T47D (cell line): ENCODE measurements at places on chromosomes 12 and 14.
A peak's percentile ranks its signal among the peaks of the same experiment; 100 is the strongest.

- no peak for DNase-seq
These were observed 3.4 kb downstream of the SSPN start for GRCh38 chr12:26198742-26199141.

- no peak for DNase-seq
These were observed 459.5 kb upstream of the PDE3A start for GRCh38 chr12:19908830-19909229.

GRCh38 chr12:27277846-27278260 lies 33.8 kb downstream of the STK38L start:
- DNase-seq, result peak; percentile 34

GRCh38 chr14:64062381-64063115 lies 209.7 kb downstream of the SYNE2 start:
- DNase-seq, result no peak

DNA sequence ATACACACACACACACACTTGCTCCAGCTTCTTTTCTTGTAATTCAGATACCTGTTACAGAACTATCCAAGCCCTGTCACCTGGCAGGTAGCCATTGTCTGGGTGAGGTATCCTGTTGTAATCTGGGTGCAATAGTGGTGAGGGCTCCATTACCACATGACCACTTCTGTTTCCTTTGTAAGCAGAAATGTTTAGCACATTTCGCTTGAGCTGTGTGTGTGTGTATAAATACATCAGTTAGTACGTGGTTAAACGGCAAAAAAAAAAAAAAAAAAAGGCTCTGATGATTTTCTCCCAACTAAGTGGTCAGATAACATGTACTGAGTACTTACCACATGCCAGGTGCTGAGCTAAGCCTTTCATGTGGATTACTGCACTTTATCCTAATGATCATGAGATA lies 129.3 kb upstream of the SSTR1 start:
- DNase-seq, result no peak

DNA sequence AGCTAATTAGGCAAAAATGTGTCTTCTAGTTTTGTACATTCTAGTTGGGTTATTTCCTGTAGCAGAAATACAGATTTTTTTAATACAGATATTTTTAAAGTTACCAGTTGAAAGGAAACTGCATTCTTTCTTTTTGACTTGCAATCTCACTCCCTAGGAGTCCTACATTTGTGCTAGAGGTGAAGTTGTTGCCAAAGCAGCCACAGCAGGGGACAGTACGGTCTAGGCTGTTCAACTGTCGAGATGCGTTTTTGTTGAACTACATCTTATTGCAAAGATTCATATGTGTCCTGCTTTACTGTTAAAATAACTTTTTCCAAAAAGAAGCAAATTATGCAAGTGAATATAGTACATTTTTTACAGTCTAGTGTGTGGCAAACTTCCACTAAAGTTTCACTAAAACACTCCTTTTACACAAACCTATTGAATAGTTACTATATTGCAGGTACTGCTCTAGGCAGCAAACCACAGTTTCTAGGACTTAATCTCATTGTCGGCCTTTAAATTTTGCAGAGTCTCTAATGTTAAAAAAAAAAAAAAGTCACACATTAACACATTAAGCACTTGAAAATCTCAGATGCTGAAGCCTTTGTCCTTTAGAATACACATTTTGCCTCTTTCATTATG lies 30.2 kb upstream of the SRGAP1 start:
- DNase-seq, result no peak

GRCh38 chr14:52000696-52001095 lies 11.3 kb downstream of the RTRAF start:
- DNase-seq, result no peak

GRCh38 chr14:31051511-31051910 lies 25.3 kb upstream of the STRN3 start:
- DNase-seq, result no peak

- no peak for DNase-seq
These were observed at the start of gene CRACR2A for GRCh38 chr12:3752741-3753486. Gene CRACR2A (minus strand): TSS chr12:3753109. CDS start chr12:3696999, 56,110 bp downstream.

GRCh38 chr12:44078273-44078672 lies 242.4 kb downstream of the TMEM117 start:
- DNase-seq, result no peak

DNA sequence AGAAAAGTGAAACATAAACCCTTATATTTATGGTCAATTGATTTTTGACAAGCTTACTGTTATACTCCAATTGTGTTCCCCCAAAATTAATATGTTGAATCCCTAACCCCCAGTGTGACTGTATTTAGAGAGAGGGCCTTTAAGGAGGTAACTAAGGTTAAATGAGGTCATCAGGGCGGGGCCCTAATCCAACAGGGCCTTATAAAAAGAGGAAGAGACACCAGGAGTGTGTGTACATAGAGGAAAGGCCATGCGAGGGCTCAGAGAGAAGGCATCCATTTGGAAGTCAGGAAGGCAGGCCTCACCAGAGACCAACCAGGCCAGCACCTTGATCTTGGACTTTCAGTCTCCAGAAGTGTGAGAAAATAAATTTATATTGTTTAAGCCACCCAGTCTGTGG lies 6.5 kb upstream of the VTI1B start:
- no peak for DNase-seq

DNA sequence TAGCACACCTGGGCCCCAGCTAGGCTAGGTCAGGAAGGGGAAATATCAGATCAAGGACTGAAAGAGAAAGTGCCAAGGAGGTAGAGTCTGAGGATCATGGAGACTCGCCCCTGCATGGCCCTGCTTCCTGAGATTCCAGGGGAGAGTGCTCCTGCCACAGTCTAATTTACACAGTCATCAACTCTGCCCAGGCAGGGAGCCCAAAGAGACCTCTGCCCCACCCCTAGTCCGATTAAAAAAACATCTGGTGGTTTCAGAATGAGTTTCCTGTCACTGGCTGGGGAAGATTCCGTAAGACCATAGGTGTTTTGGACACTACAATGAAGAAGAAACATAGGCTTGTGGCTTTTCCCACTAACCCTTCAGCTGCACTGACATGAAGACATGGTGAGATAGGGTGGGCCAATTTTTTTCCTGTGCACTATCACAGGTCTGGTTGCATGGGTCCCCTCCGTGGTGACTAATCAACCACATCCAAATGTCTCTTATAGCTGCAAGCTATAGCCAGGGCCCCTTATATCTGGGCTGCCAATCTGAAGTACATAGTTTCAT lies 31.5 kb upstream of the GZMB start:
- DNase-seq, result no peak

GRCh38 chr14:41749429-41749828 lies 142.8 kb downstream of the LRFN5 start:
- peak; percentile 51 for DNase-seq

GRCh38 chr12:55420307-55420962 lies 5.6 kb upstream of the OR6C76 start:
- no peak for DNase-seq

GRCh38 chr14:68199554-68200151 lies 380.1 kb downstream of the RAD51B start:
- no peak for DNase-seq

- no peak for DNase-seq
These were observed 98.2 kb downstream of the BTG1 start for GRCh38 chr12:92047393-92047826.

- no peak for DNase-seq
These were observed 61.3 kb downstream of the DICER1 start for GRCh38 chr14:95095996-95096395.

- no peak for DNase-seq
These were observed 71.0 kb downstream of the TRAFD1 start for GRCh38 chr12:112196196-112196875.

- no peak for DNase-seq
These were observed 480.2 kb upstream of the CCDC196 start for GRCh38 chr14:66005900-66006434.

GRCh38 chr12:43044241-43044640 lies 454.7 kb upstream of the PRICKLE1 start:
- DNase-seq, result no peak

- no peak for DNase-seq
These were observed 7.1 kb downstream of the PXN start for GRCh38 chr12:120258323-120258896.

DNA sequence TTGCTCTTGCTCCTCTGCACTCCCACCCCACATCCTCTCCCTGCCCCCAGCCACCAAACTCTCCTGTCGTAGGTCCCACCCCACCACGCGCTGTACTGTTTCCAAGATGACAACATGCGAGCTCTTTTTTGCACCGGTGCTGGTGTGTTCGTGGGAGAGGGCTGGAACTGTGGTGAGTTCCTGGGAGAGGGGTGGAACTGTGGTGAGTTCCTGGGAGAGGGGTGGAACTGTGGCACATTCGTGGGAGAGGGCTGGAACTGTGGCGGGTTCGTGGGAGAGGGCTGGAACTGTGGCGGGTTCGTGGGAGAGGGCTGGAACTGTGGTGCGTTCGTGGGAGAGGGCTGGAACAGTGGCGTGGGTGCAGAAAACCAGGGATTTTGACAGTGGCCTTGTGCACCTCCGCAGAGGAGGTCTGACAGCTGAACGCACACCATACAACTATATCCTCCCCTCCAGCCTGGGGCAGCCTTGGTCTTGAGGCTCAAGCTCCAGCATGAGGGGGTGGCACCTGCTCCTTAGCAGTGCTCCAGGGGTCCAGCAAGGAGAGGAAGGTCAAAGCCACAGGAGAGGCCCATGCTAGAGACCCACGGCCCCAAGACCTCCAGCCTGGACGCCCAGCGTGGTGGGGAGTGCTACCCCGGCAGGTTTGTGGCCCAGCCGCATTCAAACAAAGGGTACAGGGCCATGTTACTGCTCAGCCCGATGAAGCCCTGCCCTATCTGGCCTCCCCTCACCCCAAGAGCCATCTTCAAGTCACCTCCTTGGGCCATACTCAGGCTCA lies 50.1 kb downstream of the ACTN1 start:
- DNase-seq, result no peak

DNA sequence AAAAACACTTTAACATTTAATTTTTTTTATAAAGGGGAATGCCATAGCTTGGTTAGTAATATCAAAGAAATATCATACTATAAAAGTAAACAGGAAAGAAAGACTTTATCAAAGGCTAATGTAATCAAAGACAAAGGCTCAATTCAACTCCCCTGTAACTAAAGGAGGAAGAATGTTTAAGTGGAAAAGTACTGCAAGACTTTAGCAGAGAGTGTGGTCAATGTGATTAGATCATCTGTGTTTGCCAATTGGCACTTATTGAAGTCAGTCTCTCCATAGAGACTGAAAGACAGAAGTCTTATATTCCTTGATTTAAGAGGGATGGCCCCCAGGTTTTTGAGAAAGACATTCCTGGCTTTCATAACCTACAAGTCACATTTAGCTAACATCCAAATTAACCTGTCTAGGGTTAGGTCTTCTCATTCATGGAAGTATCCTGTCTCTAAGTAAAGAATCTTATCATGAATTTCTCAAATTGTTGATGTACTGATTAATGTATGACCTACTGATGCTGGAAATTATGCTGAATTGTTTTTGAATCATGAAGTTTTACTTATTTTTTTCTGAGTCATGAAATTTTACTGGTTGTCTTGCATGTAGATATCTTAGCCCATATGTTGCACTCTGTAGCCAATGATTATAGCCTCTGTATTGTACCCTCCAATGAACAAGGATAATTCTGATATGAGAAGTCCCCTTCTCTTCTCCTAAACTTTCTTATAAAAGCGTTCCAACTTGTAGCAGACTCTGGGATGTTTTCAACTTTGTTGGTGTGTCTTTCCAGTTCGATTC lies 65.4 kb downstream of the ATXN7L3B start:
- DNase-seq, result peak; percentile 36

DNA sequence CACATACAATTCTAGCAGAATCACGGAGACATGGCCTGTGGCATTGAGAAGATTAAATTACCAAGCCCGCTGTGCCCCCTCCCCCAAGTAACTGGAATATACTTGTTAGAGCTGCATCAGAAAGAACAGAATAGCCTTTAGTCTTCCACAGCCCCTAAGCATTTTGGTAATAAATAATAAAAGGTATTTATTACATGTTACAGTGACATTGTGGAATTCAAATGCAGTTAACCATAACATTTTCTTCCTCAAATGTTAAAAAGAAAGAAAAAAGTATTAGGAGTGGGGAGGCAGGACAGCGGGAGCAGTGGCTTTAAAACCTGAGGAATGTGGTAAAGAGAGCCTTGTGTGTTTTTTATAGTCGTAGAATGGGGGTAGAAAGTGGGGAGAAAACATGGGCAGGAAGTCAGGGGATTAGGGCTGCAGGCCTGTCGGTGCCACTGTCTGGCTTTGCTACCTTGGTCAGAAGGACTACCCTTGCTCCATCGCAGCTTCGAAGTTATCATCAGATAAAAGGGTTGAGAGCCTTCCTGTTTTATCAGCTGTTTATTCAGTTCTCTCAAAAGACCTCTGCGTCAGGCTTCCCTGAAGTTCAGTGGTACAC lies 255.9 kb downstream of the MSRB3 start:
- DNase-seq, result no peak

DNA sequence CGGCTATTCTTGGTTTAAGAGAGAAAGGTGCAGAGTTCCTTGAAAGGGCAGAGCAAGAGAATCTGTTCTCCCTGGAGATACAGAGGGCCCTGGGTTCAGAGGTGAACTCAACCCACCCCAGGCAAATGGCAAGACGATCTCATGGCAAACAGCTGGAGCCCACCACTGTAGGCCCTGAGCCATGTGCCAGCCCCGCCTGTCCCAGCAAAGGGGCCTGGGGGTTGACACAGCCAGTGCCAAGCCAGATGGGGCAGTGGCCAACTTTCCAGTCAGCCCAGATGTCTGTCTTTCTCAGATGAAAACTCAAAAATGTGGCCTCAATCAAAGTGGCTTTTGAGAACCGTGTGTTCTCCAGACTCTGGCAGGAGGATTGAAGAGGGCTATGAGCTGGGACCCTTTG lies 51.8 kb downstream of the ISCA2 start:
- DNase-seq, result no peak

GRCh38 chr12:48973941-48974673 lies 2.6 kb upstream of the WNT10B start:
- DNase-seq, result no peak

GRCh38 chr12:93818488-93819049 lies 141.4 kb downstream of the CRADD start:
- DNase-seq, result no peak

GRCh38 chr12:117045160-117046010 lies 53.8 kb downstream of the TESC start:
- no peak for DNase-seq

DNA sequence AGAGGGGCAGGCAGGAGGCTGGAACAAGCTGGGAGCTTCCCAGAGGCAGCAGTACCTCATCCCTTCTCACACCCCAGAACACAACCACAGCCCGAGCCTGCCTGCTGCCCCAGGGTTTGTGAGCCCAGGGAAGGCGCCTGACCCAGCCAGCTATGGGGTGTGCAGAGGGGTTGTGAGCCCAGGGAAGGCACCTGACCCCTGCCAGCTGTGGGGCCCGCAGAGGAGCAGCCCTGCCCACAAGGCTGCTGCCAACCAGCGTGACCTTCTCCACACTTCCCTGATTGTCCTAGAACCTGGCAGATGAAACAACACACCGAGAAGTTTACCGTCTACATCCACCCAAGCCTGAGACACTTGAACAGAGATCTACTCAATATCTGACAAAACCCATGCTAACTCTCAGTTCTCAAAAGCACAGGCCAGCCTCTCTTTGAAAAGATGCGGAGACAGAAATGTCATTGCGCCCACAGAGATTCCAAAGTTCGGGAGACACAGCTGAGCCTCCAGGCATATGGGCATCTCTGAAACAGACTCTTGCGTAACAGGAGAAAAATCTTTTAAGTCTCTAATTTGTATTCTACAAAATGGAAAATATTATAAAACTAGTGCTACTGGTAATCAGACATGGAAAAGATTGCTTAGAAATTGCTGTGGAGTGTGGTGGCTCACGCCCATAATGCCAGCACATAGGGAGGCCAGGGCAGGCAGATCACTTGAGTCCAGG lies 47.3 kb downstream of the SFSWAP start:
- no peak for DNase-seq

GRCh38 chr12:50642761-50643160 lies 121.1 kb upstream of the ATF1 start:
- DNase-seq, result peak; percentile 36
